Naive thymus-derived CD4-positive, alpha-beta T cell (primary cell): ENCODE measurements at places on chromosomes 1 and 21. TPM values are rescaled to one million over a fixed set of nuclear protein-coding genes. Genes with fewer than 3 reads are reported as not detected.

The MMEL1 gene
- 12.5 TPM for polyA plus RNA-seq

The KLHDC9 gene
- polyA plus RNA-seq: 0.74 TPM

The NHLH1 gene
- not detected for polyA plus RNA-seq

The CGN gene
- 0.25 TPM for polyA plus RNA-seq

The CD52 gene
- 8,133 TPM for polyA plus RNA-seq

The MATN1 gene
- polyA plus RNA-seq: not detected

The KPRP gene
- polyA plus RNA-seq: not detected

The DENND2D gene
- polyA plus RNA-seq: 192 TPM

The CHD5 gene
- not detected for polyA plus RNA-seq

The RIPPLY3 gene
- not detected for polyA plus RNA-seq

The SMIM1 gene
- polyA plus RNA-seq: 3.0 TPM

The RGS13 gene
- polyA plus RNA-seq: not detected

The ADAMTS1 gene
- 0.48 TPM for polyA plus RNA-seq

The TMPRSS15 gene
- polyA plus RNA-seq: not detected

The HES4 gene
- polyA plus RNA-seq: 1.8 TPM
